ENCODE measurements at places on chromosomes 5 and 9. TPM values are rescaled to one million over a fixed set of nuclear protein-coding genes. Genes with fewer than 3 reads are reported as not detected.

DAP gene
- 125 TPM for total RNA-seq

GOLPH3 gene
- 123 TPM for total RNA-seq

STRBP gene
- 46.5 TPM for total RNA-seq

GRCh38 chr9:137301081-137301947, 757 bp downstream of the NRARP start:
- no peak for DNase-seq

DNA sequence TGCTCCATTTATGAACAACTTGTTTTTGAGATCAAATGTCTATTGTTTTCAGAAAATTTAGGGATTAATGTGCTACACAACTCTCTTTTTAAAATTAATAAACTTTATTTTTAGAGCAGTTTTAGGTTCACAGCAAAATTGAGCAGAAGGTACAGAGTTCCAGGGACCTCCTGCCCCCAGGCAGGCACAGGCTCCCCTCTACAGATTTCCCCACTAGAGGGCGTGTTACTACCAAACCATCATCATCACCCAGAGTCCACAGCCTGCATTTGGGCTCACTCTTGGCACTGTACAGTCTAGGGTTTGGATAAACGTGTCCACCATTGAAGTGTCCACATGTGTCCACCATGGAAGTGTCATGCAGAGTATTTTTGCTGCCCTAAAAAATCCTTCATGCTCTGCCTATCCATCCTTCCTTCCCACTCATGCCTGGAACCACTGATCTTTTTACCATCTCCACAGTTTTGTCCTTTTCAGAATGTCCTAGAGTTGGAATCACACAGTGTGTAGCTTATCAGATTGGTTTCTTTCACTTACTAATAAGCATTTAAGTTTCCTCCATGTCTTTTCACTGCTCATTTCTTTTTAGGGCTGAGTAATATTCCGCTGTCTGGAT, 61.7 kb downstream of the MRPL36 start:
- no peak for DNase-seq

DNA sequence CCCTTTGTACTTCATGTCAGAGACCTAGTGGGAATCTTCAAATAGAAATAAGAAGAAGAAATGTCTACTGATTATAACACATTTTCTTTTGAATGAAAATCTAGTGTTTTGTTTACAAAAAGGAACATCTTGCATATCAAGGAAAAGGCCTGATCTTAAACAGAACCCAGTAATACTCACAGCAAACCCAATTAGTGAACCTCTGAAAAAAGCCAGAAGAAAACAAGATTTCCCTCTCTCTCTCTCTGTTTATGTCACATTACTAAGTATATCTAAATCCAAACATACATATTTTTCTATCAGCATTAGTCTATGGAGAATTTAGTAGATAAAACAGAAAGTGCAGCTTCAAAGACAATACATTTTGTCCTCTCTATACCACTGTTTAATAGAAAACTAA, 457.9 kb downstream of the NR2F1-AS1 start:
- DNase-seq = no peak

DNA sequence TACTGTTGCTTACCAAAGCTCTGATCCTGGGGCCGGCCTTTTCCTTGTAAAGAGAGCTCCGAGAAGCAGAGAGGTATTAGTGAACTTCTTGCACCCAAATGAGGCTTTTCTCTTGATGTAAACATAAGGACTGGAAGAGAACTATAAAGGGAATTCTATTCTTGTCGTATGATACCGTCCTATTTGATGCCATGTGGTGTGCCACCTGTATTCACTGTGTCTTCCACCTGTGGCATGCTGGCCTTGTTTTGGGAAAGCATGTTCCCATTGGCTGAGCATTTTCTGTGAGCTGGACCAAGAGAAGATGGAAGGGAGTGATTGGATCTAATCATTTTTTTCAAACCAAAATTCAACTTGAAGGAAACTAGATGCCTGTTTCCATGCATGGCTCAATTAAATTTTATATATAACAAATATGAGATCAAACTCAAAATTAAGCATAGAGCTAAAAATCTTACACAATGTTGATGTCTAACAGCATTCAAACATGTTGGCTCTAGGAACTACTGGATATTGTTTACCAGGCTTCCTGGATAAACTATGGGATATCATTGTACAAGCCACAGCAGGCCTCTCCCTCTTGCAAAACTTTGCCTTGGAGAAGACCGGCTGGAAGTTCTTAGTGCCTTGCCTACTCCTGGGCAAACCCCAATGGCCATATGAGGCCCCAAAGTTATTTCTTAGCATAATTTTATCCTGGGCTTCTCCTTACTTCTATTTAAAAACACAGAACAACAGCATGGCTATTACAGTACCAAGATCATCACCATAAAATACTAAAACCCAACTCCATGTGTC, 115.3 kb downstream of the TSSK1B start:
- no peak for DNase-seq

DNA sequence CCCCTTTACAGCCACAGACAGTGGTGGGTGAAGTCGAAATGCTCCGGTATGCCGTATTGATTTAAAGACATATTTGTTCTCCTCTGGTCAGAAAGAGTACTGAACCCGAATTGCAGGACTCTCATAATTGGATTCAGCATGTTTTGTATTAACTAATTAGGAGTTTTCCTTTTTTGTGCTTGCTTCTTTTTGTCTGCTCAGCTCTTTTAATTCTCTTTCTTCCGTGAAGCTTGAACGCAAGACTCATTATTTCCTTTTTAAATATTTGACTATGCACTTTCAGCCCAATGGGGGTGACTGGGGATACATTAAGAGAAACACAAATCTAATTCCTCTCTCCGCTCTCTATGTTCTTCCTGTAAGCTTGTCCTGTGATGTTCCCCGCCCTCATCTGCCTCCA, 246.6 kb upstream of the IRX2 start:
- no peak for DNase-seq
